ENCODE measurements at places on chromosomes 7 and 10.

- no peak for DNase-seq
These were observed 92.0 kb upstream of the PAX2 start for GRCh38 chr10:100653238-100653956.

DNA sequence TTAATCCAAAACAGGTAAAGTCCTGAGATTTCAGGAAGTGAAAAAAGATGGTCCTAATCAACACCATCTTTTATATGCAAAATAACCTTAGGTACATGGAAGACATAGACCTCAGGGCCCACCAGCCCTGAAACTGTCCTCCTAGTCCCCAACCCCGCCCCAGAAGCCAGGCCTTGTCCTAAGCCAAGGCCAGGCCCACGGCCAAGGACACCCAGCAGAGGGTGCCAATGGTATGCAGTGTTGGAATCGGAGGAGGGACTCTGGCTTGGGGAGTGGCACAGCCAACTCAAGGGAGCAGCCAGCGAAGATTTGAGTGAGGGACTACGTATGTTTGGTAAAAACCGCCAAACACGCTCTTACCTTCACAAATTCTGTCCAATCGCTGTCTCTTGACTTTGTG, 96.7 kb downstream of the ZRANB1 start:
- DNase-seq, result peak; percentile 20

DNA sequence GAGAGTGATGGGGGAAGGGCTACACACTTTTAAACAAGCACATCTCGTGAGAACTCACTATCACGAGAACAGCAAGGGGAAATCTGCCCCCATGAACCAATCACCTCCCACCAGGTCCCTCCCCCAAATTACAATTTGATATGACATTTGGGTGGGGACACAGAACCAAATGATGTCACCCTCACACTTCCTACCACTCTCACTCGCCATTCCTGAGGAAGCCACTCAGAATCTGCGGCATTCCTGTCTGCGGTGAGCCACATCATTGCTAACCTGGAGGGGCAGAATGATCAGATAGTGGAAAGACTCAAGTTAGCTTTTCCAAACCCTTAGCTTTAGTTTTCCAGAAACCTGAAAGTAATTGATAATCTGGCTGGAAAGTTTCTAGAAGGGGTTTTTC, 66.9 kb downstream of the MYO3A start:
- no peak for DNase-seq

- no peak for DNase-seq
These were observed 451.7 kb downstream of the PTPRN2 start for GRCh38 chr7:158135931-158136330.

DNA sequence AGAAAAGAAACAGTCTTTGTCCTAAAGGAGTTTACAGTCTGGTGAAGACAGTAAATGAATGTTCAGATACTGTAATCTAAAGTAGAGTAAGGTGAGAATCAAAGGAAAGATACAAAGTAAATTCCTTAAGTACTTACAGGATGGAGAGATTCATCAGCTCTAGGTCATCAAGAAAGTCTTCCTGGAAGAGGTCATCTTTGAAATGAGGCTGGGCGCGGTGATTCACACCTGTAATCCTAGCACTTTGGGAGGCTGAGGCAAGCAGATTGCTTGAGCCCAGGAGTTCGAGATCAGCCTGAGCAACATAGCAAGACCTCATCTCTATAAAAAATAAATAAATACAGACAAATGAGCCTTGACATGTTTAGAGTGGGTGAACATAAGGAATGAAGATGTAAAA, 18.3 kb downstream of the FHIP2A start:
- no peak for DNase-seq

- DNase-seq, result peak; percentile 34
These were observed 119.4 kb downstream of the GNAT3 start for GRCh38 chr7:80392229-80393169.

GRCh38 chr10:22345301-22346095, at the start of gene SPAG6:
TSS of gene SPAG6 (plus strand) at chr10:22345496. CDS start at chr10:22345612, 116 bp downstream.
- DNase-seq, result no peak

- no peak for DNase-seq
These were observed 108.9 kb downstream of the COL13A1 start for GRCh38 chr10:69910561-69910960.

DNA sequence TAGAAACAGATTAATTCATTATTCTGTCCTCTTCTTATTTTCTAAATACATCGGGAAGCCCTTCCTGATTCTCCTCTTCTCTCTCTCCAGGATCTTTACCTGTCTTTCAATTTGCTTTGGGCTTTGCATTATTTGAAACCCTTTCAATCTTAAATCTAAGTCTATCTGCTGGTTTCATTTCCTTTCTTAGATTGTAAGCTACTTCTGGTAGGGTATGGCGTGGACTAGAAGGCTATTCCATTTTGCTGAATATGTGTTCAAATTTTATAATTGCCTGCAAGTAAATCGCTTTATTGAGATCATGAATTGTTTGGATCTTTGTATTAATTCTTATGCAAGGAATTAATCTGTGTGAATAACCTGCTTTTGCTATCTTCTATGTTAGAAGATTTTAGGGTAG, 11.1 kb downstream of the STAM start:
- no peak for DNase-seq

- no peak for DNase-seq
These were observed 280.5 kb downstream of the POM121L12 start for GRCh38 chr7:53315981-53316380.

- DNase-seq, result peak; percentile 16
These were observed 70.4 kb downstream of the PYROXD2 start for GRCh38 chr10:98344589-98345038.

- no peak for DNase-seq
These were observed 193.9 kb downstream of the FAM107B start for GRCh38 chr10:14580671-14581332.

- DNase-seq, result no peak
These were observed 2.9 kb downstream of the CDK14 start for GRCh38 chr7:90599038-90599437.

DNA sequence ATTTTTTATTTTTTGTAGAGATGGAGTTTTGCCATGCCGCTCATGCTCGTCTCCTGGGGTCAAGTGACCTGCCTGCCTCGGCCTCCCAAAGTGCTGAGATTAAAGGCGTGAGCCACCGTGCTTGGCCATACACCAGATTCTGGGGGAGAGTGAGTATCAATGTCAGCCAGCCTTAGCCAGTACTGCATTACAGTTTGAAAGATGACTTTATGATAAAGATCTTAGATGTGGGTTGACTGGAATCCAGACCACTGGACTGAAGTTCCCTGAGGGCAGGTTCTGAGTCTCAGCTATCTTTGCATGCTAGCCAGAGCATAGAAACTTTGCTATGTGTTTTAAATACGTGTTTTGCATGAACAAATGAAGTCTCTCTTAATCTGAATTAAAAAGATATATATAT, 117.2 kb upstream of the EFCAB10 start:
- DNase-seq, result no peak

DNA sequence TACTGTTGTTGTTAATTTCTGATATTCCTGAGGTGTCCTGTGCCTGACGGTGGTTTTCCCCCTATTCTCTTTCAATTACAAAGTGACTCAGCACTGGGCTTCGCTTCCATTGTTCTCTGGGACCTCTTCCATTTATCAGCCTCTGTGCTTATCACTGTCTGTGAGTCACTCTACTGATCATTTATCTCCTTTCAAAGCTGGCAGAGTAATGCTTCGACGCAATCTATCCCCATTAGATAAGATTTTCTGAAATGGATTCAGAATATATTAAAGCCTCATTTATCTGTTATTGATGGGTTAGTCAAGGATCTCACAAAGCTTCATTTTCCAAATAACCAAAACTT, 679.2 kb downstream of the SDK1 start:
- DNase-seq, result no peak
